ENCODE measurements at places on chromosomes 6 and 20.
A peak's percentile ranks its signal among the peaks of the same experiment; 100 is the strongest.

DNA sequence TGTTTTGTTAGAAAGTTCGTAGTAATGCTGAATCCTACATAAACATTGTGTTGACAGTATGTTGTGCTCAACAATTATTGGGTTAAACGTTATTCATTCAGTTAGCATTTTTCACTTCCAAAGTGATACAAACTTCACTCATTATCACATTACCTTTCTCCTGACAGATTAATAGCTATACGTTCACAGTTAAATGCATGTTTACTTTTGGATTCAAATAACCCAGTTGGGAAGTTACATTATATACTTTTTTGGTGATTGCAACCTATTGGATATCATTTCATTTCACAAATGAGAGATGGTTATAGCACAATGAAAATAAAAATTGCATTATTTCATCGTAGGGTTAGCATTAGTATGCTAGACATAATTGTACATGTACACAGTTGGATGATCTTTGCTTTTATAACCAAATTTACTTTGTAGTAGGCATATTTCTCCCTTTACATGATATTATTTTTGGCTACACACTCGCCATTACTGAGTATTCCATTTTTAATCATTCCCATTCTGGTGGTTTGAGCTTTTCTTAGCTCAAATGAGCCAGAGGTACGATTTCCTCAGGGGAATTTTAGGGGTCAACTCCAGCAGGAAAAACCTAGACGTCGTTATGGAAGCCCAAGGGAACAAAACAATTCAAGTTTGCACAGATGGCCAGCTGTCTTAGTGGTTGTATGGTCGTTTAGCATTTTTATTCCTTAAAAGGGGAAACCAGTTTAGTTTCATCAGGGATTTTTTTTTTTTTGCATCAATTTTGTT, 2.1 kb upstream of the HIVEP1 start:
- DNase-seq = peak; percentile 86

DNA sequence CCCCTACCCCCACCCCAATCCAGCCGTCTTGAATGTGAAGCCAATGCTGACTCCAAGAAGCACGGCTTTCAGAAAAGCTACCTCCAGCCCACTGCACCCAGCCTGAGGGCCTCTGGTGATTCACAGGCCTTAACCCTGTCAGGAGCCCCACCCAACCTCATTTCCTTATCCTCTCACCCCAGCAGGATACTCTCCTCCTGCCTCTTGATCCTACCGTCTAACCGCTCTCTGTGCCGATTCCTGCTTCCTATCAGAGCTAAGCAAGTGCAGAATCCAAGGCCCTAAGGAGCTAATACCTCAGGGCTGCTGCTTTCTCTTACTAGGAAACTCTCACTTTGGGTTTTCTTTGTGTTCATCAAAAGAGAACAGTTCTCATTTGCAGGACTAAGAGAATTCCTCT, 47.2 kb downstream of the TRERF1 start:
- DNase-seq = no peak

DNA sequence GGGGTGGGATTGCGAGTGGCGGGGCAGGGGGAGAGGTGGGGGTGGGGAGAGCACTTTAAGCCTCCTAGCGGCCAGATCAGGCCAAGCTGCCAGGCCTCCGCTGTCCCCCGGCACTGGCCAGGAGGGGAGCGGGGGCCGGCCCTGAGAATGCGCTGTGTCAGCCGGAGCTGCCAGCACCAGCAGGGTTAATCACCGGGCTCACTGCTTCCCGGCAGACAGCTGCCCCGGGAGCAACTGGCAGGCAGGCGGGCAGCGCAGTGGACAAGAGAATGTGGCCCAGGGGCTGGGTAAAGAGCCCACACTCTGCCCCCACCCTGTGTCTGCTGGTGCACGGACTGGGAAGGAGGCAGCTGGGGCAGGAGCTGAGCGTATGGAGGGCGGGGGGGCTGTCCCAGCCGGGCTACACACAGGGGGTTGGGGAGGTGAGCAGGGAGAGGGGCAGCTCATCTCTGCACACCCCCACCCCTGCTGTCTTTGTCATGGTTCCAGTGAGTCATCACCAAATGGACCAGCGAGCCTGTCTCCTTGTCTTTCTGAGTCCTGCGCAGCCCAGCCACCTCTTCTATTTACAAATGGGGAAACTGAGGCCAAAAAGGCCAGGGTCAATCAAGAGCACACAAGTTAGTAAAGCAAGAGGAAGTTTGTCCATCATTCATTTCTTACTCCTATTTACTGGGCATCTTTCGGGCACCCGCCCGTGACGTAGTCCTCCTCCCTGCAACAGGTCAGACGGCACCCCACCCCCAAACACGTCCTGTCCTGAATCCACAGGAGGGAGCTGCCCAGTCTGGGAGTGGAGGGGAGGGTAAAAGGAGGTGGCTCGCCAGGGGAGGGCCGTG, 2.1 kb upstream of the LAMA5 start:
- DNase-seq = peak; percentile 67

GRCh38 chr6:34518669-34519365, 37.3 kb downstream of the SPDEF start:
- DNase-seq = no peak

GRCh38 chr6:149190224-149190831, 127.2 kb upstream of the TAB2 start:
- DNase-seq = peak; percentile 56

GRCh38 chr6:154138793-154139192, 99.8 kb downstream of the OPRM1 start:
- no peak for DNase-seq

- DNase-seq = peak; percentile 98
Measured at GRCh38 chr20:53828088-53828681, 234.5 kb upstream of the ZNF217 start.

GRCh38 chr20:10783707-10784553, 110.1 kb upstream of the JAG1 start:
- DNase-seq = peak; percentile 69

DNA sequence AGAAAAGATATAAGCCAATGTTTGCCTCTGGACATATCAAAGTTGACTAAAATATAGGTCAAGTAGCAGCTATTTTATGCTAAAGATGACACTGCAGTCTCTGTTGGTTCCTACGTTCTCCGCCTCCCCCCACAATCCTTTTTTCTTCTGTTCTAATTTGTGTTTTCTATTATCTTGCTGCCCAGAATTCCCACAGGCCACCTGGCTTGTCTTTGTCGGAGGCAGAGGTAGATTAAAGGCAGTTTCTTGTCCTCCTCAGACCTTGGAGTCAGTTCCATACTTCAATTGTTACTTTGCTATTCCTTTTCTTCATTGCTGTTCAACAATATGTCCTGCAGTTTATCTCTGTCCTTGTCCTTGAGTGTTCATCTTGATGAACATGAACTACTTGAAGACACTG, 3.6 kb upstream of the ELOVL5 start:
- no peak for DNase-seq

DNA sequence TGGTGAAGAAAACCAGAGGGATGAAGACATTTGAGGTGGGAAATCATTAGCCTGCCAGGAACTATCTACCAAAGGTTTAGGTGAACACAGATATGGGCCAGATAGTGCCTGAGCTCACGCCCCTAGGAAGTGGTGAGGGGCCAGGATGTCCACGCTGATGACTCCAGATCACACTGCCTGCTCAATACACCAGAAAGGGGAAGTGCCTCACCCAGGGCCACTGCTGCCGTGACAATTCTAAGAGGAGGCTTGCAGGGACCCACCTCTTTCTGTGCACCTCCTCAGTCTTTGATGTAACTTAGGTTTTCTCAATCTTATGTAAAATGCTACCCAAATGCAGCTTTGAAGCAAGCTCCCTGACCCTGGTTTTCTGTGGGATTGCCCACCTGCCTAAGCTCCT, 5.4 kb upstream of the RAB44 start:
- no peak for DNase-seq

GRCh38 chr20:59775687-59776055, 157.8 kb downstream of the SYCP2 start:
- DNase-seq = no peak

- DNase-seq = peak; percentile 29
Measured at GRCh38 chr6:7505189-7505699, 36.2 kb upstream of the DSP start.

GRCh38 chr20:63273059-63273579, 506 bp downstream of the ARFGAP1 start:
- DNase-seq = peak; percentile 14

- no peak for DNase-seq
Measured at GRCh38 chr6:154786144-154786868, 53.1 kb downstream of the SCAF8 start.

DNA sequence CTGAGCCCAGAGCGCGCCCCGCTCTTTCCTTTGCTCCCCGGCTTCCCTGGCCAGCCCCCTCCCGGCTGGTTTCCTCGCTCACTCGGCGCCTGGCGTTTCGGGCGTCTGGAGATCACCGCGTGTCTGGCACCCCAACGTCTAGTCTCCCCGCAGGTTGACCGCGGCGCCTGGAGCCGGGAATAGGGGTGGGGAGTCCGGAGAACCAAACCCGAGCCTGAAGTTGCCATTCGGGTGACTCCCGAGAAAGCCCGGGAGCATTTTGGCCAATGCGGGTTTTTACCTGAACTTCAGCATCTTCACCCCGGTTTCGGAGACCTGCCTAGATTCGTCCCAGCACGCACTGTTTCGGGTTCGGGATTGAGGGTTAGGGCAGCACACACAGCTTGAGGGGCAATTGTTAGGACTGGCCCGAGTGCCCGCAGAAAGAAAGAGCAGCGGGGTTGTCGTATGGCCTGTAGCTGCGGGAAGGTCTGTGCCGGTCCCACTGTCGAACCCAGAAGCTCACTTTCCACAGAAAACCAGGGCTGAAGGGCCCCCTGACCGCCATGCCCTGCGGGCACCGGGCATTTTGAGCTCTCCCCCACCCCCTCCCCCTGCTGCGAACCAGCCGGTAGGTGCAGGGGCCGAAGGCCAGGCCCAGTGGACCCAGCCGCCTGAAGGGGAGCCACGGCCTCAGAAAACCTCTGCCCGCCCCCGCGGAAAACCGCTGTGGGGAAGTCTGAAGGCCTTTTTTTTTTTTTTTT, 2.1 kb downstream of the FOXP4 start:
- no peak for DNase-seq

- no peak for DNase-seq
Measured at GRCh38 chr6:15444881-15445280, 199.0 kb downstream of the JARID2 start.

DNA sequence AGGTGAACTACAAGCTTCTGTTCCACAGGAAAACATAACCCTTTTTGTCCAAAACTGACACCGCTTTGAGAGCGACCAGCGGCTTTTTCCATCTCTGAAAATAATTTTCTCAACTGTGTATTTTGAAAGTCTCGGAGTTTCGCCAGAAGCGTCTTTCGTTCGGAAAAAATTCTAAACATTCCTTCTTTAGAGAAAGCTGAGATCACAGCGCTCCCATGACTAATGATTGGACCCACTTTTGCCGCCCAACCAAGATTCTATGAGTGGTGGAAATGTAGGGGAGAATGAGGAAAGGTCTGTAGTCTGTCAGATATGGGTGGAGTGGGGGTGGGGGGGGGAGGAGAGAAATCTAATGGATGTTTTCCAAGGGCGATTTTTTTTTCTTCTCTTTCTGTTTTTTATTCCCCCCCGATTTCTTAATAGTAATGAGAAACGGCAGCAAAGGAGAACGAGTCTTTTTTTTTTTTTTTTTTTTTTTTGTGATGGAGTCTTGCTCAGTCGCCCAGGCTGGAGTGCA, 189.3 kb downstream of the TRIM27 start:
- no peak for DNase-seq

GRCh38 chr6:144896871-144897270, 611.7 kb downstream of the UTRN start:
- no peak for DNase-seq

DNA sequence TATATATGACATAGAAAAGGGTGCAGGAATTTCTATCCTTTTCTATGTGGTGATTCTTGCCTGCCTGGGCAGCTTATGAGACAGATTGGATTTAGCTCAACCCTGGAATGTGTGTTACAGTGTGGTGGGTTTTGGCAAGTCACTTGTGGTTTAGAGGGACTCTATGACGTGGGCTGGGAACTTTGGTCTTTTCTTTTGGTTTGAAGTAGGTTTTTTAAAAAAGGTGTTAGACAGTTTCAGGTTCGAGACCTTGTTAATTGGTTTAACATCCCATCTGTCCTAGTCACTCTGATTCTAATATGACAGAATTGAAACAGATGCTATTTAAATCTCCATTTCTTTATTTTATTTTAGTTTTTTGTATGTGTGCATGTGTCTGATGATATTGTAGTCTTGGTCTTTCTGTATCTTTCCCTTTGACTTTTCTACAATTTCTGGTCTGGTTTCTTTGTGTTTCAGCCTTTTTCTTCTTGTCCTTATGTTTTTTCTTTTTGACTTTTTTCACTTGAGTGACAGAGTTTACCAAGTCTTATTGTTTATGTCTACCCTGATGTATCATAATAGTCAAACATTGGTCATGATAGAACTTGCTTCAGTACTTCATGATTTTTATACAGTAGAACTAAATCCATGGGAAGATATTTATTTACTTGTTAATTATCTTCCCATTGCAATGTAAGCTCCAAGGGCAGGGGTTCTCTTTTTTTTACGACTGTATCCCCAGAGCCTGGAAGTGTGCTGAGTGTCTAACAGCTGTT, 174.3 kb downstream of the CDKAL1 start:
- no peak for DNase-seq

GRCh38 chr6:117974914-117975627, 68.0 kb downstream of the SLC35F1 start:
- no peak for DNase-seq

GRCh38 chr6:29696147-29697125, 15.5 kb upstream of the ZFP57 start:
- DNase-seq = peak; percentile 39

GRCh38 chr6:1657116-1657770, 47.5 kb downstream of the FOXC1 start:
- no peak for DNase-seq

DNA sequence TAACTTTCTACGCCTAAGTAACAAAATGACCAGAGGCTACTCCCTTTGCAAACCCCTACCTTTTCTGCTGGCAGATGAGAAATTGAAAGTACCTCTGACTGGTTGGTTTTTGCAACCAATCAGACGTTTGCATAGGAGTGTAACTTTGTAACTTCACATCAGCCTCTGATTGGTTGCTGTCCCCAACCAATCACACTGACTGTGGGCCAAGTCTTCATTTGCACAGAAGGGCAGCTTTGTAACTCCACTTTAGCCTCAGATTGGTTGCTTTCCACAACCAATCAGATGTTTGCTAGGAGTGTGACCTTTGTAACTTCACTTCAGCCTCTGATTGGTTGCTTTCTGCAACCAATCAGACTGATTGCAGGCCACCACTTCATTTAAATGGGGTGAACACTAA, 89.1 kb downstream of the ME1 start:
- DNase-seq = no peak

DNA sequence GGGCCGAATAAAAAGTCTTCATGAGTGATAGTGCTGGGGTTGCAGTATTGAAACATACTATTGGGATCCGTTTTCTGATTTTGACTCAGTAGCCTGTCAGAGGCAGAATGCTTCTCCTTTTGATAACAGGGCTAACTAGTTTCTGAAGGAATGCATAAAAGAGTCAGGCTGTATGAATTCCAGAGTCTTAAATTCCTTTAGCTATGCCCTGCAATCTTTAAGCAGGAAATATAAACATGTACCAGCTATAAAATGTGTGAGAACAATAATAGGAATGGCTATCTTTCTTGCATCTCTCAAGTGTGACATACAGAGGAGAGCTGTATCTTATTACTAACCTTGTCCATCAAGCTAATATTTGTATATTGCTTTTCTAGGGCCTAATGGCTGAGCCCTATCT, 917.1 kb downstream of the KIF16B start:
- DNase-seq = no peak
